ENCODE measurements at places on chromosomes 16 and 17.

GRCh38 chr16:996681-997080, 15.1 kb downstream of the SOX8 start:
- no peak for DNase-seq

- DNase-seq: no peak
Observed at GRCh38 chr17:37743612-37743874, 1.3 kb downstream of the HNF1B start.

DNA sequence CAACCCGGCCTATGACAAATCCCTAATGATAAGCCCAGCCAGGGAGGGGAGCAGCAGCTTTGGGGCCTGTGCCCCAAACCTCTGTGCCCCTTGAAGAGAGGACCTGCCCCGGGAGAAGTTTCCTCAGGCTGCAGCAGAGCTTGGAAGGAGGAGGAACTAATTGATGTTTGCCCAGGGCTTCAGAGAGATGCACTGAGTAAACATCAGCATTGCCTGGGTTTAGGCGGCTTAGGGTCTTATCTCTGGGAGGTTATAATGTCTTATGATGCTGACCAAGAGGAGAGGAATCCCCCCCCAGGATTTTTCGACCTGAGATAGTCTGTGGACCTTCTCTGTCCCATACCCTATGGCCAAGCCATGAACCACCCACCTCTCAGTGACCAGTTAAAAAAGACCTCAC, 148.7 kb upstream of the SDK2 start:
- no peak for DNase-seq

GRCh38 chr16:57952909-57953308, 18.0 kb downstream of the CNGB1 start:
- DNase-seq: no peak

DNA sequence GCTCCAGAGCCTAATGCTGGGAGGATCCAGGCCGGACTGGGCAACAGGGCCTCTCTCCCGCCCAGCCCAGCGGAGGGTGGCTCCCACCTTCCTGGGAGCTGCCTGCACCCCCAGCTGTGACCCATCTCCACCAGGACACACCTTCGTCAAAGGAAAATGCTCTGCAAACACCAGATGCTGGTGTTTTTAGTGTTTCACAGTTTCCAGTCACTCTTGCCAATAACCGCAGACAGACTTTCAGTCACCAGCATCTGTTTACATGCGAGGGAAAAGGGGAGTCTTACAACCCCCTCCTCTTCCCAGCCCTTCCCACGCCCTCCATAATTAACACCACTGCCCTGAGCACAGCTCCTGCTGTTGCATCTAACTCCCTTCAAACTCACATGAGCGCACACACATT, 25.3 kb downstream of the KLHDC4 start:
- DNase-seq: no peak

- no peak for DNase-seq
Observed at GRCh38 chr16:87333101-87333500, 15.9 kb upstream of the C16orf95 start.

- DNase-seq: no peak
Observed at GRCh38 chr17:4354862-4355514, 11.5 kb downstream of the UBE2G1 start.

DNA sequence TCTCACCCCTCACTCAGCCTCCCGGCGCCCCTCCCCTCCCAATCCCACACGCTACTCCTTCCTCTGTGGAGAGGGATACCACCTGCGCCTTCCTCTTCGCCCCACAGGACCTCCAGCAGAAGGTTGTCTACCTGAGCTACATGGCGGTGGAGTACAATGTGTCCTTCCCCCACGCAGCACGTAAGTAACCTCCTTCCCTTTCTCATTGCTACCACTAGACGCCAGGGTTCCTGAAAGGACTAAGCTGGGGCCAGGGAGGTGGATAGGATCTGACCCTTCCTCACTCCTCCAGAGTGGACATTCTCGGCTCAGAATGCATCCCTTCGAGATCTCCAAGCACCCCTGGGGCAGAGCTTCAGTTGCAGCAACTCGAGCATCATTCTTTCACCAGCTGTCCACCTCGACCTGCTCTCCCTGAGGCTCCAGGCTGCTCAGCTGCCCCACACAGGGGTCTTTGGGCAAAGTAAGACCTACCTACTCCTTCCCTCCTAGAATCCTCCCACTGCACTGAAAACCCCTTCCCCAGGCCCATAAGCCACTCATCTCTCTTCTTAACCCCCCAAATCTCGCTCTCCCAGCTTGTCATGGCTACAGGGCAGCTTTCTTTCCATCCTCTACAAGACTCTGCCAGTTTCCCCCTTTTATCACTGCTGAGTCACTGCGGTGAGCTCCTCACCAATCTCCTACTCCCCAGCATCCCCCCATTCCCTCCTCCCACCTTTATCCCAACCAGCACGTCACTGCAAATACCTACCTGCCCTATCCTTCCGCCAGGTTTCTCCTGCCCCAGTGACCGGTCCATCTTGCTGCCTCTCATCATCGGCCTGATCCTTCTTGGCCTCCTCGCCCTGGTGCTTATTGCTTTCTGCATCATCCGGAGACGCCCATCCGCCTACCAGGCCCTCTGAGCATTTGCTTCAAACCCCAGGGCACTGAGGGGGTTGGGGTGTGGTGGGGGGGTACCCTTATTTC, 1.5 kb downstream of the CD68 start:
- no peak for DNase-seq

DNA sequence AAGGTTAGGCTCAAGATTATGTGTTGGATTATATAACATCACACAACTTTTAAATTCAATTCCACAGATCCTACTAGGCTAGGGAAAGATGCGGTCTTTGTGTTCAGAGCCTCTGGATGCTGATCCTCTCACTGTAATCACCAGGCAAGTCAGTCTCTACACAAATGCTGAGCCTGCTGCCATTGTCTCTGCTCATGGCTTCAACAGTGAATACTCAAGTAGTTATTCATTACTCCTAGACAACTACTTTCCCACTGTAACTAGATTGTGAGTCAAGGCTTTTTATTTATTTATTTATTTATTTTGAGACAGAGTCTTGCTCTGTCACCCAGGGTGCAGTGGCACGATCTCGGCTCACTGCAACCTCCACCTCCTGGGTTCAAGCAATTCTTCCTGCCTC, 15.8 kb upstream of the NDUFAB1 start:
- DNase-seq: no peak

DNA sequence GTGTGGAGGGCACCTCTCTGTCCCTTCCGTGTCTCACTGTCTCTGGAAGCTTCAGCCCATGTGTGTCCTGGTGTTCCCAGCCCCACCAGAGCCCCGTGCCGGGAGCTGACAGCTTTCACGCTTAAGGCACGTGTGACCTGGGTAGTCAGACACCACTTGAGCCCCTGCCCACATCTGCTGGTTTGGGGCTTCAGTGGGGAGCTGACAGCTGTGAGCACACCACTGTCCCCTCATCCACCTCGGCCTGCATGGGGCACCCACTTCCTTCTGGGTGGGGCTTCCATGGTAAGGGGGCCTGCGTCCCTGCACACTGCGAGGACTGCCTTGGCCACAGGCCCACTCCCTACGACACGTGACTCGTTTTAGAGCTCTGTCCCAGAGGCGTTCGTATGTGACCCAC, 2.6 kb upstream of the TEDC2 start:
- DNase-seq: no peak

DNA sequence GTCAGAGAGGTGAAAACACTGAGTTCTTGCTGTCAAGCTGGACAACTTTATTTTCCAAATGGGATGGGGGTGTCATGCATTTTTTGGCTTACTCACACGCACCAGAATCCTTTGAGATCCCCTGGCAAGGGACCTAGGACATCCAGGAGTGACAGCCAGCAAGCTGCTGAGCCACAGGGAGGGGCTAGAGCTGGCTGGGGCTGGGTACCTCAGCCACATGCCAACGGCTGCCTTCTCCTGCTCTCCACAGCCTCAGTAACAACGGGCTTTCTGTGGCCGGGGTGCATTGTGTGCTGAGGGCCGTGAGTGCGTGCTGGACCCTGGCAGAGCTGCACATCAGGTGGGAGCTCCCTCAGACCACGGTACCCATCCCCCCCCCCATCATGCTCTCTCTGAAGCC, 47.6 kb downstream of the NLRC5 start:
- DNase-seq: no peak

- no peak for DNase-seq
Observed at GRCh38 chr16:63752347-63752746, 1369.5 kb downstream of the CDH11 start.

GRCh38 chr17:46270032-46270431, 24.9 kb upstream of the LRRC37A start:
- no peak for DNase-seq

- DNase-seq: no peak
Observed at GRCh38 chr16:10610499-10611184, 30.2 kb upstream of the EMP2 start.

- DNase-seq: no peak
Observed at GRCh38 chr16:20920091-20920490, 19.5 kb downstream of the LYRM1 start.
